Stromal cell of bone marrow (primary cell): ENCODE measurements at places on chromosomes 7 and 10.

GRCh38 chr7:55280031-55280454 is 85.1 kb upstream of the LANCL2 start:
- peak; percentile 53 for DNase-seq

GRCh38 chr10:129329385-129330055 is 137.5 kb upstream of the MGMT start:
- DNase-seq, result no peak

GRCh38 chr10:30870896-30871295 is 160.8 kb downstream of the ZNF438 start:
- DNase-seq, result no peak

DNA sequence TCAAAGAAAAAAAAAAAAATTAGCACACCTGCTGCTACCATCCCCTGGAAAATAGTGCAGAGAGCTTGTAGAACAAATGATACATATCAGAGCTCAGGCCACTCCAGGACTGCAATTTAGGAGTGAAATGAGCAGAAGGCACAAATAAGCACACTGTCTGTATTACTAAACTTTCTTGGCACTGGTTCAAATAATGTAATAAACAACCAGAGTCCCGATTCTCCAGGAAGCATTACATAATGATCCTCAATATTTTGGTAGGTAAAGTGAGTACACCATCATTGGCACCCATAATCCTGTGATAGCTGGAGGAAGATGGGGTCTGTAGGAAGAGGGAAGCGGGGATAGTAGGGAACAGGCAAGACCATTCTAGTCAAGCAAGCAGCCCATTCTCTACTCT is 74.3 kb downstream of the SVOPL start:
- DNase-seq, result no peak

DNA sequence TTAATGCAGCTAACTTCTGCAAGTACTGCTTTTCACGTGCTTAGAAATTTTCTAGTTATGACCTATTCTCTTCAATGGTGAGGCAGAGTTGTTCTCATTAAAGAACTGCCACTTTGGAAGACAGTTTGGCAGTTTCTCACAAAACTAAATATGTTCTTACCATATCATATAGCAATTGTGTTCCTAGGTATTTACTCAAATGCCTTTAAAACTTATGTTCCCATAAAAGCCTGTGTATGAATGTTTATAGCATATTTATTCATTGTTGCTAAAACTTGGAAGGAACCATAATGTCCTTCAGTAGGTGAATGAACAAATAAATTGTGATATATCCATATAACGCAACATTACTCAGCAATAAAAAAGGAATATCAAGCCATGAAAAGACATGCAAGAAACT is 555.1 kb upstream of the POT1 start:
- no peak for DNase-seq

DNA sequence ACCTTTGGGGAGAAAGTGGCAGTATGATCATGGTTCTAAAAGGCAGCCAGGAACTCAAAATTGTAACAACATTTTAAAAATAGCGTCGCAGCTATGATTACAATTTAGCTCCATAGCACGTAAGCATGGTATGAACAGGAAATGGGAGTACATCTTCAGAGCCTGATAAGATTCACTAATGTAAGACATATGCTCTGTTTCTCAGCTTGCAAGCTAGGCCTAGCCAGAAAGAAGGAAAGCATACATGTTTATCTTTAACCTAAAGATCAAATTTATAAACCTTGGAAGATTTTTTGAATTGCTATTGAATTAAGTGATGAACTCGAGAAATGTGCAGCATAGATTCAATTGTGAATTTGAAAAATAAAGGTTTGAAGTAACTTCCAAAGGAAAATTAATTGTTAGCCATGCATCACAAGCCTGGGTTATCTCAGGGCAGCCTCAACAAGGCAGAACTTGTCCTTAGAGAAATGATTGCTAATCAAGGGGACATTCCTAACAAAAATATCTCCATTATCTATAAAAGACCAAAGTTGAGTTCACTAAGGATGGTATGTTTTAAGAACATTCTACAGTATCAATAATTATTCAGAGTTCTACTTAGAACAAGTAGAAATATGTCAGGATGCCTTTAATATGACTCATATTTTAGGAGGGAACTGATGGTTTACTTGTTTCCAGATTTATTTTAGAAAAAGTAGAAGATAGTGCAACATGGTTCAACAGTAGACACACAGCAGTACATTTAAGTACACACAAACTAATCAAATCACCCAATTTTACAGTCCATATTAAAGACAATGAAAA is 38.8 kb upstream of the SEPTIN7 start:
- no peak for DNase-seq

DNA sequence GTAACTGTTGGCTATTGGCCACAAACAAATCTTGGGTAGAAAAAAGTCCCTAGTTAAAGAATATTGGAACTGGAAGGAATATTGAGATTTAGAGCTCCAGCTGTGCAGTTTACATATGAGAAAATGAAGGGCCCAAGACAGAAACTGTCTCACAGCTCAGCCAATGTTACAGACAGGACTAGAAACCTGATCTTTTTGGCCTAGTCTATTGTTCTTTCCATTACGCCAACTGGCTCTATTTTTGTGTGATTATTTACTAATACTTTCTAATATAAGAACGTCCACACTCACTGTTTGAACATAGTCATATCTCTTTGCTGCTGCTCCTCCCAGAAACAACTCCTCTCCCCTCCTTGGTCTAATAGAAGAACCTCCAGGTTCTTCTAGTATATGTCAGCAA is 1.2 kb downstream of the WEE2 start:
- DNase-seq, result no peak

DNA sequence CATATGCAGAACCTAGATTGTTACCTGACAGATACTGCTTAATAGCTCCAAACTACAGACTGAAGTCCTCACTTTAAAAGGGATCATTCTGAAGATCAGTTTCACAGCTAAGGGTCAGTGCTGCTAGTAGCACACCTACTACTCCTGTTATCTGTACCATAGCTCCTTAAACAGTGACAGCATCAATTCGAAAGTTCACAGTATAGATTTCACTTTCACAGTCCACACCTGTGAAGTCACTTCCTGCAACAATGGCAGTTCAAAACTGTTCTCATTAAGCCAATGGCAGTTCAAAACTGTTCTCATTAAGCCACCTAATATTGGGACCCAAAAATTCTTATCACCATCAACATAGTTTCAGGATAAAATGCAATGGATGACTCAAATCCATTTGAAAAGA is 10.7 kb upstream of the FHIP2A start:
- no peak for DNase-seq

GRCh38 chr10:71549766-71550533 is 153.2 kb downstream of the CDH23 start:
- DNase-seq, result no peak

DNA sequence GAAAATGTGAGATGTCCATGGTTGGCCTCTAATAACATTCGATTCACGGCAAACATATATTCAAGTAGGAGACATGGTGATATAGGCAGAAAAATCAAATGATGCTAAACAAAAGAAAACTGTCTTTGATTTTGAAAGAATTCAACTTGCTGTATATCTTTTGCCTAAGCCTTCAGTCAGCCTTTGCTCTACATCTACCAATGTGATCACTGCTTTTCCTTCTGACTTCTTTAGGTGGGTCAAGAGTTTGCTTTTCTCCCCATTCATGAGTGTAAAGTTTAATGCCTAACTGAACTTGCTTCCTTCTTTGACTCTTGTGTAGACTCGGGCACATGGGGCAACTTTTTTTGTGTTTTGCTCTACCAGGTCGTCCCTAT is 417 bp upstream of the HIF1AN start:
- DNase-seq, result no peak

DNA sequence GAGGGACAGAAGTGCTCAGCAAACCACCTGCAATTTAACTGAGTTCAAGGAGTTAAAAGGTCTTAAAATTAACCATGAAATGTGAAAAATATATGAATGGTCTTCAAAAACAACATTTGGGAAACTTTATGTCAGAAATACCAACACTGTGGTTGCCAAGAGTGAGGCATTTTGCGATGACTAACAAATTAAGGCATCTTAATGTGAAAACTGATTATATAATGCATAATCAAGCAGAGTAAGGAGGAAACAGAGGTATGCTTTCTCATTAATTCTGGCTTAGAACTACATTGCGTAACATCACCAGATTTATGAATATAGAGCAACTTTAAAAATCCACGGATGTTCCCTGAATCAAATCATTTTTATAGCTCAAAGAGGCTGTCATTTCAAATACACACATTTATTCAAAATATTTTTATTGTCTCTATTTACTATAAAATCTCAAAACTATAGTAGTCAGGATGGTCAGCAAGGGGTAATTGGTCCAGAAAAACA is 335.5 kb downstream of the LRRTM3 start:
- no peak for DNase-seq

- DNase-seq, result no peak
Measured at GRCh38 chr7:14309432-14309831, 320.0 kb upstream of the ETV1 start.

DNA sequence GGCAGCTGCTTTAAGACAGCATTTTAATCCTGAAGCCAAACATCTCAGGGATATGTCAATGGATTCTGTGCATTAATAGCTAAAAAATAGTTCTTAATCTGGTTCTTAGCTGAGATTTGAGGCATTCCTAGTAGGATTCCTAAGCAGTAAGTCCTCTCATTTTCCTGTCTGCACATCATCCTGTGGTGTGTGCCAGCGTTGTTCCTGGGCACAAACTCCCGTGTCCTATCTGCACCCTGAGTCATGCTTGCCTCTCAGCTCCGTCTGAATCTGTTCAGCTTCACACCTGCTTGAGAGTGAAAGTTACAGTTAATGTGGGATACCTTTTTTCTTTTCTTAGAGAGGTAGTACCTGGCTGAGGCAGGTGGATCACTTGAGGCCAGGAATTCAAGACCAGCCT is 19.5 kb downstream of the BAG3 start:
- no peak for DNase-seq

DNA sequence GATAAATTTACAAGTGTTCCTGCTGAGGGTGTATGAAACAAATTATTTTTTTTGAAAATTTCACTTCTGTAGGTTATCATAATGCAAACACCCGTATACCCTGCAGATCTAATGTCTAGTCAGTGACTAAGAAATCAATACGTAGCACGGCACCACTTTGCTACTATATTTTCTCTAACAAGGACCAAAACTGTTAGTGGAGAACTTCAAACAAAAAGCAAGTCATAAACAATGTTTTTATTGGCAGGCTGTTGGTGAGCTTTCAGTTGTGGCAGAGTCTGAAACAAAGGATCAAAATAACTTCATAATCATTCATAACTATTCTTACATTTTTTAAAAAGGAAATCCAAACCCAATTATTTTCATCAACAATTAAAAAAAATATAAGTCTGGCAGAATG is 11.8 kb downstream of the SEM1 start:
- DNase-seq, result peak; percentile 12

DNA sequence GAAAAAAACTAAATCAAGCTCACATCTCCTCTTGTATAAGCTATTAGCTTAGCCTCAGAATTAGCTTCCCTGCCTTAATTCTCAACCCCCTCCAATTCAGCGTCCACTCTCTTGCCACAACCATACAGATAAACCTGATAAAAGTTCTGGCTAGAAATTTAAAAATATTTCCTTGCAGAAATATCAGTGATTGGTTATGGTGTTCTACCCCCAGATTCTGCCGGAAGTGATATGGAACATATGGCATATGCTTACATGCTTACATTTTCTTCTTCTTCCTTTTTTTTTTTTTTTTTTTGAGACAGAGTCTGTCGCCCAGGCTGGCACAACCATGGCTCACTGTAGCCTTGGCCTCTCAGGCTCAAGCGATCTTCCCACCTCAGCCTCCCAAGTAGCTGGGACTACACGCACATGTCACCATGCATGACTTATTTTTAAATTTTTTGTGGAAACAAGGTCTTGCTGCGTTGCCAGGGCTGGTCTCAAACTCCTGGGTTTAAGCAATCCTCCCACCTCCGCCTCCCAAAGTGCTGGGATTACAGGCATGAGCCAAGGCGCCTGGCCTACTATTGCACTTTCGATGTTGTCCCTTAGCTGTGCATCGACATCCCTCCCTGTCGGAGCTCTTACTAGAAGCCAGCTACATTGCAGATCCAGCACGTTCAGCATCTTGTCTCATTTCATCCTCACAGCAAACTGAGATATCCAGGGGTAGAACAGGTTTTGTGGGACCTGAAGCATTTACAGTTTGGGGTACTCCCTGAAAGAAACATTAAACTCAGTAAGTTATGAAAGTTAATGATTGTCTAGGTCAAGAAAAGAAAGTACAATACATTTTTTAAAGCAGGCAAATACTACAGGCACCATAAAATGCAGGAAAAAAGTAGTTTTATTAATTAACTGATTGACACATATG is 205.6 kb upstream of the TCF7L2 start:
- DNase-seq, result no peak

GRCh38 chr10:96719200-96719599 is 1.1 kb downstream of the PIK3AP1 start:
- no peak for DNase-seq

- DNase-seq, result no peak
Measured at GRCh38 chr7:128855559-128855958, 7.1 kb upstream of the ATP6V1F start.

- peak; percentile 38 for DNase-seq
Measured at GRCh38 chr10:86693721-86694369, 25.5 kb downstream of the LDB3 start.

- no peak for DNase-seq
Measured at GRCh38 chr10:98417973-98418664, 3.1 kb upstream of the PYROXD2 start.

- no peak for DNase-seq
Measured at GRCh38 chr7:51444936-51445335, 128.3 kb upstream of the COBL start.

DNA sequence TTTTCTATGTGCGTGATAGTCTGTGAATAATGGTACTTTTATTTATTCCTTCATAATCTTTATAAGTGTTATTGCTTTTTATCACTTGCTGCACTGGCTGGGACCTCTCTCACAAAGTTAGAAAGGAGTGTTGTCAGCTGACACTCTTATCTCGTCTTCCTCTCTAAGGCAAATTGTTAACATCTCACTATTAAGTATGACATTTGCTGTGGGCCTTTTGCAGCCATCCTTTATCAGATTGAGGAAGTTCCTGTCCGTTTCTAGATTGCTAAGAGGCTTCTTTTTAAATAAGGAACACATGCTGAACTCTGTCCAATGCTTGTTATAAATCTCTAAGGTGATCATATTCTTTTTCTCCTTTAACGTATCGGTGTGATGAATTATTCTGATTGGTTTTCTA is 27.4 kb upstream of the DIP2C start:
- no peak for DNase-seq

- no peak for DNase-seq
Measured at GRCh38 chr7:136868496-136869000, at the start of gene CHRM2. Gene CHRM2, plus strand, starts transcription at chr7:136868652. Its CDS starts 146,214 bp downstream, at chr7:137014866.
